ENCODE measurements at places on chromosomes 4 and X. TPM values are rescaled to one million over a fixed set of nuclear protein-coding genes. Genes with fewer than 3 reads are reported as not detected.

Gene TAF7L
- polyA plus RNA-seq, result 0.31 TPM

GRCh38 chr4:142329313-142329712 is 516.8 kb downstream of the INPP4B start:
- DNase-seq, result no peak

DNA sequence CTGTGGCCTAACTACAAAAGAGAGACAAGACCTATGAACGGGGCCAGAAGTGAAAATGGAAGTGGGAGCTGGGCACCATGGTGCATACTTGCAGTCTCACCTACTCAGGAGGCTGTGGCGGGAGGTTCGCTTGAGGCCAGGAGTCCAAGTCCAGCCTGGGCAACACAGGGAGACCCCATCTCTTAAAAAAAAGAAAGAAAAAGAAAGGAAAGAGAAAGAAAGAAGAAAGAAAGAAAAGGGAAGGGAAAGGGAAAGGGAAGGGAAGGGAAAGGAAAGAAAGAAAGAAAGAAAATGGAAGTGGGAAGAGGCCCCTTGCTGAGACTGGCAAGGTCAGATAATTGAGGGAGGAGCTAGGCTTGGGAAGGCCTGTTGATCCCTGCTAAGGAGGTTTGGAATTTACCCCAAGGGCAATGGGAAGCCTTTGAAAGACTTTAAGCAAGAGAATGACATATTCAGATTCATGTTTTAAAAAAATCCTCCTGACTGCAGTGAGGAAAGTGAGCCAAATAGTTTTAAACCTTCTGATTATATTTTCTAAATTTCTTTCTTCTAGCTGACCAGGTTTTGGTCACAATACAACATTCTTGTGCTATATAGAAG is 17.7 kb upstream of the HERC5 start:
- no peak for DNase-seq

GRCh38 chr4:178387756-178388155 is 945.5 kb upstream of the AGA start:
- DNase-seq, result no peak

DNA sequence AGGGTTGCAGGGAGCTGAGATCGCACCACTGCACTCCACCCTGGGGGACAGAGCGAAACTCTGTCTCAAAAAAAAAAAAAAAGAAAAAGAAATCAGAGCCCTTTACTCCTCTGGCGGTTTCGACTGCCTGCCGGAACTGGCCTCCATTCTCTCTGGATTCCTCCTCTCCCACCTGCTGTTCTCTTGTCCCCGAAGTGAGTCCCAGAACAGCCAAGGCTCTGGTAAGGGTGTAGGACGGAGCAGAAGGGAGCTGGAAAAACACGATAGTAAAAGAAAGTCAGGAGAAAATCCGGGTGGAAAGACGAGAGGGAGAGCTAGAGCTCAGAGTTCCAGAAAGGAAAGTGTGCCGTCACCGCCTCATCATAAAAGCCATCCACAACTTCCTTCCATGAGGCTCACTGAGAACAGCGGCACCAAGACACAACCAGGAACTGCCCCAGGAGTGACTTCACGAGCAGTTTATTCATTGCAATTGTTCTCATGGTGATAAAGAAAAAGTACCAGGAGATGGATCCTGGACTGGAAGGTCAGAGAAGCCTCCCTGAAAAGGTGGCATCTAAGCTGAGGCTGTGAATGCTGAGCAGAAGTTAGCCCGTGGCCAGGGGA is 12.3 kb downstream of the TLR3 start:
- no peak for DNase-seq

- DNase-seq, result no peak
Measured at GRCh38 chr4:169271692-169272007, 894 bp upstream of the SH3RF1 start.

Gene HHIP
- 2.8 TPM for polyA plus RNA-seq

Gene NXF2B
- polyA plus RNA-seq, result 1.9 TPM

- DNase-seq, result no peak
Measured at GRCh38 chrX:66408507-66408906, 230.4 kb downstream of the EDA2R start.

GRCh38 chr4:169724260-169724659 is 33.5 kb downstream of the HPF1 start:
- DNase-seq, result no peak

GRCh38 chrX:23804578-23804977 is 21.6 kb downstream of the SAT1 start:
- no peak for DNase-seq

Gene STPG2
- 0.93 TPM for polyA plus RNA-seq

Gene CXCL6
- 0.08 TPM for polyA plus RNA-seq

DNA sequence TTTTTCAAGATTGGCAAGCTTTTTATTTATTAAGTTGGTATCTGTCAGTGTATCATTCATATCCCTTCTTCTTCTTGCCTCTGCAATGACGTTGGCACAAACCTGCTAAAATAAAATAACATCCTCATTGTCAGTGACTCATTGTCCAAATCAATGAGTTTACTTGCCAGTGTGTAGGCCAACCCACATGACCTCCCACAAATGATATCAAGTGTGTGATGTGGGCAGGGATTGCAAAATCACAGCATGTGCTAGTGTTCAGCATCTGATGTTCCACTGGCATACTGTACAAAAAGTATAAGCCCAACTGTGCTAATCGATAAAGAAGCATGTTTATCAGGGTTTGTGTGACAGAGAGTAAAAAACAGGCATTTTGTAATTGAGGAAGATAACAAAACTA is 25.5 kb downstream of the GPAT3 start:
- no peak for DNase-seq

- DNase-seq, result no peak
Measured at GRCh38 chrX:65671286-65671685, 3.8 kb downstream of the MSN start.

DNA sequence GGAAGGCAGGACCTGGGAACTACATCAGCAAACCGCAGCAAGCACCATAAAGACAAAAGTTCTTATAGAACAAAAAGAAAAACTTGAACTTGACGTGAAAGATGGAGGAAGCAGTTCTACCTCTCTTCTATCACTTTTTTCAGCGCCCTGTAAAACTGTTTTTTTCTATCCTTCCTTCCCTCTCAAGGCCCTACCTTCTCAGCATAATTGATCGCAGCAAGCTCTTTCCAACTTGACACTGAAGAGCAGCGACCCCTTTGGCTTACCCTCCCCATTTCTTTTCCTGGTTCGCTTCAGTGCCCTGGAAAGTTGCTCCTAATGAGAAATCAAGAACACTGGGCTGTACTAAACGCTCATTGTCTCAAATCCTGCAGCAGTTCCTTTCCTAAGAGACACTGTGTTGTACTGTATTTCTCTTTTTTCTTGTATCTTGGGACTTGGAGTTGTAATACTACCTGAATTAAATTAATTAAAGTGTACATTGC is 150.6 kb upstream of the SLC4A4 start:
- peak; percentile 43 for DNase-seq

GRCh38 chrX:21770631-21771321 is 12.9 kb upstream of the SMPX start:
- no peak for DNase-seq

Gene PRDM5
- 14.2 TPM for polyA plus RNA-seq

- DNase-seq, result no peak
Measured at GRCh38 chr4:54185866-54186265, 43.2 kb upstream of the PDGFRA start.

DNA sequence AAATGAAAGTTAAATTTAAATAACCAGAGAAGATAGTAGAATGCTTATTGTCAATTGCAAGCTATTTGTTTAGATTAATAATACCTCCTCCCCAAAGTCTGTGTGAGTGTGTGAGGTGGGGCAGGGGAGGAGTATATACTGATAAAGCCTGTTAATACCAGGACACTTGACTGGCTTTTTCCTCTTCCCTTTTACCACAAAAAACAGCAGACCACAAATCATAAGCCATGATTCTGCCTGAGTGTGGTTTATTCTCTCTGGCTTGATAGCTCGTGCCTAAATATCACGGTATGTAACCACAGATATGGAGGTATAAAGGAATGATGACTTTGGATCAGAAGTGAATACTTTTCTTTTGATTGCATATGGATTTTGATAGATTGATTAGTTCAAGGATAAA is 21.9 kb upstream of the SCRG1 start:
- no peak for DNase-seq

- no peak for DNase-seq
Measured at GRCh38 chrX:10728806-10729389, 108.5 kb upstream of the MID1 start.

Gene VCX3A
- not detected for polyA plus RNA-seq

DNA sequence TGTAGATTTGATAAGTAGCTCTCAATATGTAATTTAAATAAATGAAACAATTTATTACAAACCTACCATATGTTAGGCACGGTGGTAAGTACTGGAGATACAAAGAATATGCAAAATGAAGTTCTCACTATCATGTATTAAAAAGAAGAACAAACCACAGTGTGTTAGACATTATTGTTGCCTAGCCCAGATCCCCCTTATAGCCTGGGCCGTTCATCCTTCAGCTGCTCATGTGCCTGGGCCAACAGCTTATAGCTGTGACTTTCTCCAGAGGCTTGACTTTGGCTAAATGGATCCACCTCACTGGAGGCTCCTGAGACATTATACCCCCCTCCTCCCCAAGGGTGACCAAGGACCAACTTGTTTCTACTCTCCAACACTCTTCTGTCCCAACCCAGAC is 29.8 kb upstream of the CCNG2 start:
- DNase-seq, result no peak

DNA sequence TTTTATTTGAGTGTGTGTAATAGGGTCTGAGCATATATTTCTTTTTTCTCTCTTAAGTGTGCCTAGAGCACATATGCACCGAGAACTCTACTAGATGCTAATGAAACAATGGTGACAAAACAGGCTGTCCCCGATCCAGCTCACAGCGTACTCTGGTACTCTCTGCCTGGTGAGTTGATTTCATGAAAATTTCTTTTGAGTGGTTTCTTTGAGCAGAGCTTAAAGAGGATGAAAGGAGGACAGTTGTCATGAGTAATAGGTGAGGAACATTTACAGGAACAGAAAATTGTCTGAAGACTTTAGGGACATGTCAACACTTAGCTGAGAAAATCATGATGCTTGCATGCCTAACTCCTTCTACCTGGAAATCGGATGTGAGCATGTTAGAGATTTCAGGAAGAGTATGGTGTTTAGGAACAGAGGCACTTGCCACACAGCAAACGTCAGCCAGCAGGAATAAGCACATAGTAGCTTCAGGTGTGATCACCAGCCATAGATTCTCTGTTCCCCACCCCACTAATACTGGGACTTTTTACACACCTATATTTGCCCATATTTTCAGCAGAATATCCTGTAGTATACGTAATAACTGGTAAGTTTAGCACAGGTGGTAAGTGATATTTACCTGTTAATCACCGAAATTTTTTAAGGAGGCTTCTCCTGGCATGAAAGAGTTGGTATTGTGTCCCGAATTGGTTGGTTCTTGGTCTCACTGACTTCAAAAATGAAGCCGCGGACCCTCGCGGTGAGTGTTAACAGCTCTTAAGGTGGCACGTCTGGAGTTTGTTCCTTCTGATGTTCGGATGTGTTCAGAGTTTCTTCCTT is 111.1 kb downstream of the ZNF330 start:
- no peak for DNase-seq

Gene SASH3
- polyA plus RNA-seq, result 1.6 TPM

DNA sequence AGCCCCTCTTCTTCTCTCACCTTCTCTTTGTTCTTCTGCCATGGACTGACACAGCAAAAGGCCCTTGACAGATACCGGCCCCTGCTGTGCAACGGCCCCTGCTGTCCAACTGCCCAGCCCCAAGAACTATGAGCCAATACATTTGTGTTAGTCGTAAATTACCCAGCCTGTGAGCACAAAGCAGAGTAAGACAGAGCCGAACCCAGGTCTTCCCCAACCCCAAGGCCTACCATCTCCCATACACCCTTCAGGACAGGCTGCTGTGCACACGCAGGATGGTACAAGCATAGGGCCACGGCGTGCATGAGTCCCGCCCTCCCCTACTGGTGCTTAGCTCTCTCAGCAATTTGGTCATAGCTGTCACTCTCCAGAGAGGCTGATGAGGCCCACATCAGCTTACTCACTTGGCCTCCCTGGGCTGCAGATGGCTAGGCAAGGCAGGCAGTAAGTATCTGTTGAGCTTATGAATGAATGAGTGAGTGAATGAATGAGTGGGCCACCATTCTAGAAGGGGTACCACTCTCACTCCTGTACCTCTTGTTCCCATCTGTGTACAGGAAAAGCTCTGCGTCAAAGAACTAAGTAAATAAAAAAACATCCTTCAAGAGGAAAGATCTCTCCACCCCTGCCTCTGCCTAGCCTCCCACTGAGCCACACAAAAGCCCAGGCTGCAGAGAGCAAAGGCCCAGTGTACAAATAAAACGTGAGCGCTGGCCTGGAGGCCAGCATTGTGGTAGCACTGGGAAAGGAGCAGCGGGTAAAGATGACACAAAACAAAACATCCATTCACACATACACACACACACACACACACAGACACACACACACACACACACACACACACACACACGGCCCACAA is 13.9 kb downstream of the WDR1 start:
- no peak for DNase-seq

DNA sequence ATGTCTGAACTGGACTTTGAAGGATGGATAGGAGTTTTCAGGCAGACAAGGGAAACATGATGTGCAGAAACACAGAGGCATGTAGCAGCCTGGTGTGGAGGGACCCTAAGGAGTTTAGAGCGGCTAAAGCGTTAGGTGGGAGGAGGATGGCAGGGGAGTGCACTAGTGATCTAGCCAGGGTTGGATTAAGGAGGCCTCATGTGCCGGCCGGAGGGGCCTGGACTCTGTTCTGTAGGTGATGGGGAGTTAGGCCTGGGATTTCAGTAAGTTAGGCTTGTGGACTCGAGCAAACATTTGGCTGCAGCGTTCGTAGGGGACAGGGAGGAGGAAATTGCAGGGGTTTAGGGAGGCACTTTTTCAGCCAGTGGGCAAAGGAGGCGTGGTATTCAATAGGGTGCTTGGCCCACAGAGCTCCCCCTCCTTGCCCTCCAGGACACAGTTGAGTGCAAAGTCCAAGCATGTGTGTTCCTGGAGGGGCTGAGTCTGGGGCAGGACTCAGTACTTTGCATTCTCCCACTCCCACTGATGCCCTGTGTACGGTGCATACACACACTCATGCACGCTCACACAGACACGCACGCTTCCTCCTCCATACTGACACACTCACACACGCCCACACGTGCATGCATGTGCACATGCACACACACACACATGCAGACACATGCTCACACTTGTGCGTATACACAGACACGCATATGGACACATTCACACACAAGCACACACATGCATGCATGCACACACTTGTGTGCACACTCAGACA is 18.6 kb downstream of the PSAPL1 start:
- DNase-seq, result no peak
